ENCODE measurements at places on chromosomes 11 and 22. TPM values are rescaled to one million over a fixed set of nuclear protein-coding genes. Genes with fewer than 3 reads are reported as not detected.

Gene NCAM1
- total RNA-seq: not detected

DNA sequence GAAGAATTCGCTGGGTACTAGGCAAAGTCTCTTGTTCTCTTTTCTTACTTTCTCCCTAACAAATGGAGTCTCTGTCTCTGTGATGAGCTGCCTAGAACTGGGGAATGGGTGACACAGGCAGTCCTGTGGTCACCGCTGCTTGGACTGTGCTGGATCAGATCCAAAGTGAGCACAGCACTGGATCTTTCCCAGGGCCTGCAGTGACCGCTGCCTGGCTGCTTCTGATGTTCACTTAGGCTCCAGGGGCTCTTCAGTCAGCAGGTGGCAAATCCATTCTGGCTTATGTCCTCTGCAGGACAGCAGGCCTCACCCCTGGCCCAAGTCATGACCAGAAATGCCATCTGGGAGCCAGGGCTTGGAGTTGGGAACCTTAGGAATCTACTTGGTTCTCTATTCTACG lies 61.5 kb downstream of the EXT2 start:
- no peak for DNase-seq
- H3K4me3 ChIP-seq: no peak overlapping the region
- no peaks in the 10 kb centered on the region for H3K36me3 ChIP-seq
- H3K27ac ChIP-seq: no peak overlapping the region
- no peaks in the 10 kb centered on the region for H3K4me1 ChIP-seq

GRCh38 chr11:729492-730074 lies 17.7 kb upstream of the TALDO1 start:
- H3K27ac ChIP-seq: no peak overlapping the region
- no peak for DNase-seq
- H3K27me3 ChIP-seq: no peaks in the 10 kb centered on the region
- peaks cover 1% of the 10 kb centered on the region for H3K36me3 ChIP-seq
- H3K4me3 ChIP-seq: no peak overlapping the region

DNA sequence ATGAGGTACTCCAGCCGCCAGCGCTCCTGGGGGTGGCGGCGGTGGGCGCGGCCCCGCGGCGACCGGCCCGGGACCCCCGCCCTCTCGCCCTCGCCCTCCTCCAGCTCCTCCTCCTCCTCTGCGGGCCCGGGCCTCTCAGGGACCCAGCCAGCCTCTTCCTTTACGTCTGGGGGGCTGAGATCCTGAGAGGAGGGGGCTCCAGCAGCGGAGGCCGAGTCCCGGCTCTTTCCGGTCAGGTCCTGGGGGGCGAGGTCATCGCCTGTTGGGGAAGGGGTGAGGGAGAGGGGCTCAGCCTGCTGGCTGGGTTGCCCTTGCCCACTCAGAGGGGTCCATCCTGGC lies 4.3 kb downstream of the ZFTA start:
- peaks cover 4% of the 10 kb centered on the region for H3K36me3 ChIP-seq
- no peaks in the 10 kb centered on the region for H3K27me3 ChIP-seq
- no peak for DNase-seq
- H3K4me1 ChIP-seq: peaks cover 9% of the 10 kb centered on the region
- H3K4me3 ChIP-seq: no peak overlapping the region
- H3K27ac ChIP-seq: no peak overlapping the region

Gene TPP1
- total RNA-seq: 21.6 TPM

DNA sequence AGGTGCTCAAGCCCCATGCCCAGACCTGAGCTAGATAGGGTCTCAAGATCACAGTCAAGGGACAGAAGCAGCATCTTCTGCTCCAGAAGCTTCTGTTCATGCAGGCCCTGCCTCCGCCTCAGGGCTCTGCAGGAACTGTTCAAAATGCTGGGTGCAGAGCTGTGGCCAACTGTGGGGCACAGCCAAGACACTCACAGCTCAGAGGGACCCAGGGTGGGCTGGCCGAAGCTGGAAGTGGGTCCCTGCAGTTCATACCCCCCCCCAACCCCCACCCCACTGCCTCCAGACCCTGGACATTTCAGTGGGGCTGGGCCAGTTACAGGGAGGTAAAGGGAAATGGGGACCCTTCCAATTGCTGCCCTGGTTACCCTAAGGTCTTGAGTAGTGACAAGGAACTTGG lies 129.0 kb downstream of the CRYBB2 start:
- H3K27me3 ChIP-seq: no peaks in the 10 kb centered on the region
- DNase-seq: no peak
- no peak overlapping the region for H3K4me3 ChIP-seq
- H3K4me1 ChIP-seq: no peaks in the 10 kb centered on the region
- peaks cover 10% of the 10 kb centered on the region for H3K36me3 ChIP-seq

- peaks cover 14% of the 10 kb centered on the region for H3K36me3 ChIP-seq
- H3K4me1 ChIP-seq: peaks cover 6% of the 10 kb centered on the region
- no peak overlapping the region for H3K27ac ChIP-seq
- no peak overlapping the region for H3K4me3 ChIP-seq
- DNase-seq: peak; percentile 47
These were observed 115.2 kb upstream of the SORL1-AS1 start for GRCh38 chr11:121567995-121568394.

GRCh38 chr22:25383892-25384291 lies 164.5 kb downstream of the CRYBB2 start:
- no peaks in the 10 kb centered on the region for H3K4me1 ChIP-seq
- no peak for DNase-seq
- H3K4me3 ChIP-seq: no peak overlapping the region
- H3K36me3 ChIP-seq: peaks cover 3% of the 10 kb centered on the region

DNA sequence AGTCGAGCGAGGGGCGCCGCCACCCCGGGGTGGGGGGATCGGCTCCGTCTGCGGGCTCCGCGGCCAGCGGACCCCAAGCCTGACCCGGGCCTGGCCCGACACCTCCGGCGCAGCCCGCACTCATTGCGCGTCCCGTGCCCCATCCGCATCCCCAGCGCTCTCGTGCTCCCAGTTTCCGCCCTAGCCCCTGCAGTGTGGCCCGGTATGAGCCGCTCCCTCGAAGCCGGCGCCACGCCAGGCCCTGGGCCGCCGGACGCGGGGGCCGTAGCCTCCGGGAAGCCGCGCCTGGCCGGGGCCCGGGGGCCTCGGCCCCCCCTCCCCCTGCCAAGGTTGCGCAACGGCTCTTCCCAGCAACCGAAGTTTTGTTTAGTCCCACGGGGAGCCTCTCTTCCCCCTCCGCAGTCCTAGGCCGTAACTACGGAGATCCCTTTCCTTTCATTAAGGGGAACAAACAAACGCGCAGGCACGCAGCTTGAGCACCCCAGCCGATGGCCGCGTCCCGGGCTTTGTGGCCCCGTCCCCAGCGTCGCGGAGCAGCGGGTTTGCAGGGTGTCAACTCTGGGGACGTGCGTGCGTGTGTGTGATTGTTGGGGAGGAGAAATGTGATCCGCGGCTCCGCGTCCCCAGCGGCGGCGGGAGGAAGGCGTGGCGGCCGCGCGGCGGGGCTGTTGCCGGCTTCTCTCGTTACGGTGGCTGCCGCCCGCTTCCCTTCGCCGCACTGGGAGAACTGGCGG lies 883 bp downstream of the HIPK3 start:
- peak overlapping the region; percentile 92 for H3K27ac ChIP-seq
- peaks cover 18% of the 10 kb centered on the region for H3K4me1 ChIP-seq
- no peaks in the 10 kb centered on the region for H3K36me3 ChIP-seq
- peak overlapping the region; percentile 84 for H3K4me3 ChIP-seq

GRCh38 chr11:30451626-30452025 lies 128.7 kb downstream of the ARL14EP start:
- H3K4me1 ChIP-seq: no peaks in the 10 kb centered on the region
- 0 out of 2 replicates have a peak, but pooled peaks cover 16% of the 10 kb centered on the region for H3K27me3 ChIP-seq
- H3K27ac ChIP-seq: no peak overlapping the region
- DNase-seq: no peak

Gene CD3D
- total RNA-seq: not detected

DNA sequence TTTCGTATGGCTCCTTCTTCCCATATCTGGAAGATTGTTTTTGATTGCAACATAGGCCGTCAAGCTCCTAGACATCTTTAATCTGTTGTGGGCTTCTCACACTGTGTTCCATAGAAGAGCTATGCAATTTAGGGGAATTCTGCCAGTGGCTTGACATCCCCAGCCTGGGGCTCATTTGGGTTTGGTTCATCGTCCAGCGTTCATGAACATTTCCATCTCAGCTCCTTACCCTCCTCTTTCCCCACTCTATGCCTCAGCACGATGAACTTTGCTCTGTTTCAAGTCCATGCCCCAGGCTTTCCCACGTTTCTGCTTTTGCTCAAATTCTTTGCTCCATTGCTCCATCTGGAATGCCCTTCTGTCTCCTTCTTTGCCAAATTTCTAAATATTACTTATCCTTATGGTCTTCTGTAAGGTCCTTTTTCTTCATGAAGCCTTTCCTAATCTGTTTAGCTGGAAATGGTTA lies 26.1 kb upstream of the CLMP start:
- H3K4me1 ChIP-seq: peaks cover 8% of the 10 kb centered on the region
- H3K36me3 ChIP-seq: no peaks in the 10 kb centered on the region
- DNase-seq: no peak
- no peaks in the 10 kb centered on the region for H3K27me3 ChIP-seq
- H3K27ac ChIP-seq: no peak overlapping the region
- no peak overlapping the region for H3K4me3 ChIP-seq

DNA sequence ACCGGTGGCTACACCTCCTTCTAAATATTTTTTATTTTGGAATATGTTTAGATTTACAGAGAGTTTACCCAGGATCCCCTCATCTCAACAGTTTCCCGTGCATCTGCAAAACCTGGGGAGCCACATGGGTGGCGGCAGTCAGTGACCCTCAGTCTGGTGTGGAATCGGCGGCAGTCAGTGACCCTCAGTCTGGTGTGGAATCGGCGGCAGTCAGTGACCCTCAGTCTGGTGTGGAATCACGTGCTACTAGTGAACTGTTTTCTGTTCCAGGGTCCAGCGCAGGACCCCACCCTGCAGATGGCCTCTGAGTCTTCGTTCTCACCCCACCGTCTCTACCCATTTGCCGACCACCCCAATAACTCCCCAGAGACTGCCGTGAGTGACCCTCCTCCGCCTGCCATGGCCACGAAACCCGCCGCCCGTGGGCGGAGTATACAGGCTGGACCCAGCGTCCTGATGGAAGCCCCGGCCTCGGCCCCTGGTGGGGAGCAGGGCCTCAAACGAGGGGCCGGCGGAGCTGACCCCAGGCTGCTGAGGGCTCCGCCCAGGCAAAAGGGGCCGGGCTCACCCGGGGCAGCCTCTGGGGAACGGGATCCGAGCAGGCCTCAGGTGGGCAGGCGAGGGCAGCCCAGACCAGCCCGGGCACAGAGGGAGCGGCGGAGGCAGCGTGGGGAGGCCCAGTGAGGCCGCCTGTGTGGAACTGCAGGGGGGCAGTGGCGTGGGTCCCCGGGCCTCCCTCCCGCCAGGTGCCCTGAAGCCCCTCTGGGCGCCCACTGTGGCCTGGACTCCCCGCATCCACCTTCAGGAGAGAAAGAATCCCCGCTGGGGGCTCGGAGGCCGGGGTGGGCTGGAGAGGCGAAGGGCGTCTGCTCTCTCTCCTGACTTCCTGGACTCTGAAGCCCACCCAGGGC lies 2.5 kb downstream of the IL17REL start:
- H3K4me3 ChIP-seq: no peak overlapping the region
- no peaks in the 10 kb centered on the region for H3K36me3 ChIP-seq
- no peaks in the 10 kb centered on the region for H3K27me3 ChIP-seq
- DNase-seq: no peak
- H3K27ac ChIP-seq: no peak overlapping the region

DNA sequence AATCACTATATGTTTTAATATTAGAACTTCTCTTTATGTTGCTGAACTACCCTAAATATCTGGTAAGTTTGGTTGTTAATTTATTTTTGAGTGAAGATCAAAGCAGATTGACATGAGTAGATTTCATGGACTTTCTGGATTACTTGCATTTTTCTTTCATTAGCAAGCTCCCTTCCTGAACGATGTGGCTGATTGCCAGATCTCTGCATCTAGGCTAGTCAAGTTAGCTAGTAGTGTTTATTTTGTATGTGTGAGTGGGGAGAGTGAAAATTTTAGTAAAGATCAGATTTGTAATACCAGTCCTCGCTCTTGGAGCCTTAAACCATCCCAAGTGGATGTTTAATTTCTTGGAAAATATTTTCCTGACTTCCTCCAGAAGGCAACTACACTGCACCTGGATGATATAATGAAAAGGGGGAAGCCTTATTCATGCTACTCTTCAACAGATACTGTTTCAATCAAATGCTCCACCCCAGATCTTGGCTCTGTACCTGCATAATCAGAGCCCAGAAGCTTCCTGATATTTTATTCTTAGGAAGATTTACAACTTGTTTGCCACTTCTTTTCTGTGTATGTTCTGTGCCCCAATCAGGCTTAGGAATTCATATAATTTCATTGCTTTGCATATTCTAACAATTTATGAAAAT lies 143.2 kb upstream of the GRIA4 start:
- H3K27me3 ChIP-seq: no peaks in the 10 kb centered on the region
- no peaks in the 10 kb centered on the region for H3K36me3 ChIP-seq
- H3K4me1 ChIP-seq: peaks cover 12% of the 10 kb centered on the region
- peak; percentile 84 for DNase-seq
- no peak overlapping the region for H3K27ac ChIP-seq

Gene LSP1
- not detected for total RNA-seq

Gene NAALAD2
- not detected for total RNA-seq

Data from PC-3 (cell line).